ENCODE measurements at places on chromosomes 3 and 15.

DNA sequence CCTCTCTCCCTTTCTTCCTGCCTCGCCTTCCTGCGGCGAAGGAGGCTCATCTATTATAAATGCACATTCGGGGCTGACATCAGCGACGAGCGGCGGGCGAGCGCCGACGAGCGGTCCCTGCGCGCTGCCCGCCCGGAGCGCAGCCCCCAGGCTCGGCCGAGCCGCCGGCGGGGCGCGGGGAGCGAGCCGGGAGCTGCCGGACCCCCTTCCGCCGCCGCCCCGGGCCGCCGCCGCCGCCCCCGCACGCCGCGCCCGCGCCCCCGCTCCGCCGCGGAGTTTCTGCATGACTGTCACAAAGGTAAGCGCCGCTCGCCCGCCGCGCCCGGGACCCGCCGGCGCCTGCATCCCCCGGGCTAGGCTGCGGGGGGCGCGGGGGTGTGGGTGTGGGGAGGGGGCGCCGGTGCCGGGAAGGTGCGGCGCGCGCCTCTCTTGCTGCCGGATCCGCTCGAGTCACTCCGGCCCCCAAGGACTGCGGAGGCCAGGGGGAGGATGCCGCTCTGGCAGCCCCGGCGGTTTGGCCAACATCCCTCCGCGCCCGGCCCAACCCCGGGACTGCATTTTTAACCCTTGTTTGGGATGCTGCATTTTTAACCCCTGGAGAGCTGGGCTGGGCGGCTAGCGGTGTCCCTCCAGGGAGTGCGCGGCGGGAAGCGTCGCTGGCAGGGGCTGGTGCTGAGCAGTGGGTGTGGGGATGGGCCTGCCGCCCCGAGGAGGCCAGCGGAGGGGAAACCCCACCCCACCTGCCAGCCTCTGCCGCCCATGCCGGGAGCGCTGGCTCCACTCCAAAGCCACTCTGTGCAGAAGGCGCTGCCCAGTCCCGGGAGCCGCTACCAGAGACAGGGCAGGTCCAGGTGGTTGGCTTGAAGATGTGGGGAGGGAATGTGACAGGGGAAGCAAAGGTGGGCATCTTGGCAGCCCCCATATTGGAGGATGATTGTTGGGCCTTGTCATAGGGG is at the start of gene CORO2B:
Gene CORO2B (plus strand): TSS at position 14 of the 956 bp plus-strand sequence. CDS start 270 bp downstream, at position 284.
- DNase-seq, result no peak

- no peak for DNase-seq
These were observed 20.7 kb upstream of the OTOL1 start for GRCh38 chr3:161475905-161476304.

- no peak for DNase-seq
These were observed 9.6 kb downstream of the NEK11 start for GRCh38 chr3:131036200-131036816.

DNA sequence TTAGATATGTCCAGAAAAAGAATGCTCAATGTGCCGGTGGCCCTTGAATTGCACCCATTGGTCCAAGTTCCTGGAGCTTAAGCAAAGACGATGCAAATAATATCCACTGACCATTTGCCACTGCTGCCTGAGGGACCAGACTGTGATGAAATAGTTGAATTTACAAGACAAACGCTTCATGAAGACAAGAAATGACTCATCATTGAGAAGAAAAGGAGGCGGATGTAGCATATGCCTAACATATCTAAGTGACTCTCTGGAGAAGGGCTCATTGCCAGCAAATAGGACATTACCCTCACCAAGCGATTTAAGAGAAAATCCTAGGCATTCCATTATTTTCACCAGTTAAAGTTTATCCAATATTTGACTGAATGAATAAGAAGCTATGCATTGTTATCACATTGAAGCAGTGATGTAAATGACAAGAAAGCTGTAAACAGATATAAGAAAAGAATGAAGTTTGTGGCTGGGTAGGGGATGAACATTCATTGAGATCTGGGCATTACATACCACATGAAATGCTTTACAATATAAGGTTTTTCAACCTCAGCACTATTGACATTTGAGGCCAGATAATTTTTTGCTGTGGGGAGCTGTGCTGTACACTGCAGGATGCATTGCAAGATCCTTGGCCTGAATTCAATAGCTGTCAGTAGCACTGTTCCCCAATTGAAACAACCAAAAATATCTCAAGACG is 48.9 kb upstream of the CPNE4 start:
- DNase-seq, result no peak

- no peak for DNase-seq
These were observed 121.9 kb downstream of the BBX start for GRCh38 chr3:107644631-107645030.

DNA sequence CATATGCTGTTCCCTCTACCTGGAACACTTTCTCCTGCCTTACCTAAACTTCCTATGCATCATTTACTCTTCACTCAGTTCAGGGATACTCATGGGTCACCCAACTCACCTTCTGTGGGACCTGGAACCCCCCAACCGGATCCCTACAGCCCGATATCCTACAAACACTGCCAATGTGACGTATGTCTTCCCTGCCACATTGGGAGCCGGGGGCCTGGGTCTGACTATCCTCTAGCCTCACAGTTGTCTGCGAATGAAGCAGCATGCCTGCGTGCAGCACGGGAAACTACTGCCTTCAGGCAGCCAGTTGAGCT is 405 bp downstream of the NPRL2 start:
- no peak for DNase-seq

DNA sequence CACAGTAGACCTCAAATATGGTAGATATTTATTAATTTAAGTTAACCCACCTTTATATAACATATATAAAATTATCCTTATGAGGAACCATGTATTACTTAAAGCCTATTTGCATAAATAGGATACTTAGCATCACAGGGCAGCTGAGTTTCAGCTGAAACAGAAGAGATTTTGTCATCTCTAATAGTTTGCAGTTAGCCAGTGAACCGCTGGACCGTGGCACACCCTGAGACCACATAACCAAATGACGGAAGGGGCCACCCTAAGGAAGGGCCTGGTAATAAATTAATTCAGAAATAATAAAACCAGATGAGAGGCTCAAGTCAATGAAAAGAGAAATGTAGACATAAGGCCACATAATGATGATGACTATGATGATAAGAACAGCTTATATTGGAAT is 107.7 kb downstream of the MYO5A start:
- DNase-seq, result no peak

DNA sequence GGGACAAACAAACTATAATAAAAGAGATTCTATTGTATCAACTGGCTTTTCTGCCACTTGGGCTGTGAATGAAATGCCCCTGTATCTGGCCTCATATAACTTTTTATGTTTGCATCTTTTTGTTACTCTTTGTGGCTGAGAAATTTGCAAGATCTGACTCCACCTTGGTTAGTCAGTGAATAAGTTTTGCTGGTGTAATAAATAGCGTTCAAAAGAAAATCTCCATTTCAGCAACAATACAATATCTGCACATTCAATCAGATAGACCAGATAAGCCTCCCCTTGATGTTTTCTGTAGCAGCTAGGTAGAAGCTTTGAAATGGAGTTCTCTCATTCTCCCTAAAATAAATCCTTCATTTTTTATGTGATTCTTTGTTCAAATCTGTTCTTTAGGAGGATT is 12.0 kb downstream of the TRAT1 start:
- no peak for DNase-seq

- no peak for DNase-seq
These were observed 407.0 kb downstream of the GAP43 start for GRCh38 chr3:116030131-116030850.

GRCh38 chr15:98083203-98083910 is 122.9 kb downstream of the ARRDC4 start:
- no peak for DNase-seq

DNA sequence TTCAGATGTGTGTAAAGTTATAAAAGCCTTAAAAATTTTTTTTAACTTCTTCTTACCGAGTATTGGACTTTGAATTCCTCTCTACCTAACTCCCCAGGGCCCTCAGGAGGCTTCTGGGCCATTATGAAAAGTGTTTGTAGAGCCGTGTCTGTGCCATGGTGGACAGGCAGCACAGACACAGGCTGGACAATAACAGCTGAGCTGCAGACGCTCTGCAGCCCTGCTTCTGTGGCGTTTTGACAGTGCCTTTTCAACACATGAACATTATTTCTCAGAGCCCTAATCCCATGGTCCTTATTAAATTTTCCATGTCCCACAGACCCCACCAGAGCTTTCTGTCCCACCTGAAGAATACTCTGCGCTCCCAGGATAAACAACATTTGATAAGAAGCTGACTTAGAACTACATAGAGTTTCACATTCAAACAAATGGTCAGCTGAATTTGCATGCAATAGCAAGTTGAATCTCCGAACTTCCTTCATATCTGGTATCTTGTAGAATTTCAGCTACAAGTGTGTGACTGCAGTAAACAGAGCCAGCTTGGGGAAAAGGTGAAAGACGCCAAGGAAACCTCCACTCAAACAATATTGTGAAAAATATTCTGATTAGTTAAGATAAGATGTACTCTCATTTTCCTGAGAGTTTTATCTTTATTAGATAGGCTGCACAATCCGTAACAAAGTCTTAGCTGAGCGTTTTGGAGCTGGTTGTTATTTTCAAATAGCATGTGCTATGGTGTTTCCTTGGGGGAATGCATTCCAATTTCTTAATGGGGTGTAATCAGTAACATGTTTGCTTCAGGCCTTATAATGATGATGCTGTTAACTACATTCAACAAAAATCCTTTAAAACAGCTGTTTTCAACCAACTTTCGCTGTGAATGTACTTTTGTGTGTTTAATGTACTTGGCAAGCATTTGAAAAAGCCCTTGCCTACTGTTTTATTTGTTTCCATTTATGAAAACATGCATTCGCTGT is 378.2 kb downstream of the MECOM start:
- DNase-seq, result no peak

DNA sequence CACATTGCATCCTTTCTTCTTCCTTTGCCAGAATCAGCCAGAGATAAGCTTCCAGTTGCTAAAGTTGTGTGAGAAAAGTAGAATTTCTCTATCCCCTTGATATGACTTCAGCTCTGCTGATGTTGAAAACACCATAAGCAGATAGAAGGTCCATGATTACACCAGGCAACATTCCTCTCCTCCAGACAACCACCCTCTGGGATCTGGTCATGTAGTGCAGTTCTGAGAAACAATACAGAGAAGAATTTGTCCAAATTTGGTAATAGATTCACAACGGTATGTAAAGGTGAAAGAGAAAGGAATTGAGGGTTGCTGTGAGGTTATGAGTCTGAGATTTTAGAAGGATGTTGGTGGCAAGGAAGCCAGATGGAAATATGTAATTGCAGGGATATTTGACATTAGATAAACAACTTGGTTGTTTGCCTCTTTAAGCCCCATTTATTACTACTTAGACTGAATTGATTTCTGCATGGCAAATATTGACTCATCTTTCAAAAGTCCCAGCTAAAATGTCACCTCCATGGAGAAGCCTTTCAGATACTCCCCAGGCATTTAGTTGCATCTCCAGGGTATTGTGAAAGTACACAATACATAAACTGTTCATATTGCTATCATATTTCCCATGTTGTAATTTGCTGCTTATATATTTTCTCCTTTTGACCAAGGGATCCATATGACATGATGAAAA is 134.9 kb downstream of the GAP43 start:
- no peak for DNase-seq

DNA sequence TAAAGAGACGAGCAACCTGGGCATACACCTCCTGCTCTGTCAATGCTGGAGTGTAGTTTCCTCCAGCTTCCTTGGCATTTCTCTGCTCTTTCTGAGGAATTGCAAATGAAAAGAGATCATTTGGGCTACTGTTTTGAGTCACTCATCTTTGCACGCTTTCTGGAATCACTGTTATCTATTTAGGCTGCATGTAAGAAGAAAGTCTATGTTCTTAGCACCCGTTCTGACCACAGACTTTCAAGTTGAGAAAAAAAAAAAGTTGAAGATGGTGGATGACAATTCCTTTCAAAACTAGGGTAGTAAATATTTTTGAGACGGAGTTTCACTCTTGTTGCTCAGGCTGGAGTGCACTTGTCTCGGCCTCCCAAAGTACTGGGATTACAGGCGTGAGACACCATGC is 41.3 kb downstream of the SIN3A start:
- DNase-seq, result no peak

- DNase-seq, result peak; percentile 32
These were observed 1.4 kb downstream of the LOXL1 start for GRCh38 chr15:73927476-73928240.

GRCh38 chr3:59559721-59560435 is 510.1 kb upstream of the CFAP20DC start:
- no peak for DNase-seq

DNA sequence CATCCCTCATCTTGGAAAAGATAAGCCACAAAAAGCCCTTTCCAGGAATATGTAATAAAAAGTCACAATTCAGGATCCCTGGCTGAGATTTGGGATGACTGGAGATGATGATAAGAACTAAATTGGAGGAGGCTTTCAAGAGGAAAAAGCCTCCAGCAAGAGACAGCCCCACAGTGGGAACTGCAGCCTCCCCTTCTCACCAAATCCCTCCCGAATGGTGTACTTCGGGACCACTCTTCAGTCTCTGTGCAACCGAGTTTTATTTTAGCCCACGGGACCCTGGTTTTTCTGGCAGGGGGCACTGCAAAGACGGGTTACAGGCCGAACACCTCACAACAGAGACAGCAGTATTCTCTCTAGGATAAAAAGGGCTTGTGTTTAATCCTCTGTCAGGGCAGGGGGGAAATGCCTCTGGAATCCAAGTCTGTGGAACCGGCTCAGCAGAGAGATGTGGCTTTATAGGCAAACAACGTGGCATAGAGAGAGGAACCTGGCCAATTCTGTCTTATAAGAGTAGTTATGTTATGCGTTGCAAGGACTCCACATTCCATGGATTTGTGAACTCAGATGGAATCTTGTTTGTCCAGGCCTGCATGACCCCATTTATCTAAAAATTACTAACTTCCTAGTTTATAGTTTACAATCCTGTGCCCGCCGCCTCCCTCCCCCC is 1.2 kb upstream of the LMCD1 start:
- no peak for DNase-seq

DNA sequence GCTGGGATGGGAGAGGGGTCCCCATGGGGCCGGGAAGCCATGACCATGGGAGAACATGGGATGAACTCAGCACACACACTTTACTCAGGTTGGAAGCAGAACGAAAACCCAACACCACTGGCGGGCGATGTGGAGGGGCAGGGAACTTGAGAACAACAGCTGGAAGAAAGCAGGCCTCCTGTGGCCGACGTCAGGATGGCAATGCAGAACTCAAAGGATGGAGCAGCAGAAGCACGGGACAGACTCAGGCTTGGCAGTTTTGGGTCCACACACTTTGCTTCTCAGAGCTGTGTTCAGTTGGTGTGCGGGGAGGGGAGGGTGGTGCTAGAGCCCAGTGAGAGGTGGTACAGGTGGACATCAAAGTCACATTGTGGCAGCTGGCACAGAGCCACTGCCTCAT is 80.7 kb downstream of the SEC22A start:
- DNase-seq, result no peak

DNA sequence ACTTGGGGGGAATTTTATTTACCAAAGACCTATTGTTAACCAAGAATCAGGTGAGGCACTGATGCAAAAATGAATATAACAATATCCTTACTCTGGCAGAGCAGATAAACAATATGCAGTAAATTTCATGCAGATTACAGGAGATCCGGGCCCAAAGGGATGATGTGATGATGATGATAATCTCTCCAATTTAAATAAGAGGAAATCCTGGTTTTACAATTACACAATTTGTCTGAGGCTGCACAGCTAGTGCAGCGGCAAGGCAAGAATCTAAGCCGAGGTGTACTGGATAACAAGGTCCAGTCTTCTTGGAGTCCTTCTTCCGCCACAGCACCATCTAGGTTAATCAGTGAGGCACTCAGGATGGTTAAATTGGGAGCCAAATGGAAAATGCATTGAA is 2.4 kb upstream of the MESD start:
- no peak for DNase-seq

- DNase-seq, result no peak
These were observed 64.3 kb downstream of the TSC22D2 start for GRCh38 chr3:150472421-150472820.

GRCh38 chr15:40762919-40763800 is 708 bp upstream of the GCHFR start:
- DNase-seq, result no peak
